ENCODE measurements at places on chromosomes 3 and 15.

DNA sequence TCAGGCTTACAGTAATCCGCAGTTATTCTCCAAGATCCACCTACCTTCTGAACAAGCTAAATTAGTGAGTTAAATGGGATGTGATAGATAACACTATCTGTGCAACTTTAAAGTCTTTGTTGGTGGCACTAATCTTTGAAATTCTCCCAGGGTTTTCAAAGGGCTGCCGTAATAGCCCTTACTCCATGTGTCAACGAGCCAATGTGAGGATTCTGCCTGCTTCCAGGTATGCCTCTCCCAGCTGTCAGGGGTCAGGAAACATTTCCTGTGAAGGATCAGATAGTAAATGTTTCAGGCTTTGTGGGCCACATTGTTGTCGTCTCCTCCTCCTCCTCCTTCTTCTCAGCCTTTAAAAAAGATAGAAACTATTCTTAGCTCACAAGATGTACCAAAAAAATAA lies 20.2 kb upstream of the SCN5A start:
- DNase-seq = no peak

GRCh38 chr3:53218131-53218530 lies 37.7 kb downstream of the TKT start:
- DNase-seq = no peak

GRCh38 chr3:161016417-161017313 lies 88.5 kb downstream of the B3GALNT1 start:
- DNase-seq = no peak

DNA sequence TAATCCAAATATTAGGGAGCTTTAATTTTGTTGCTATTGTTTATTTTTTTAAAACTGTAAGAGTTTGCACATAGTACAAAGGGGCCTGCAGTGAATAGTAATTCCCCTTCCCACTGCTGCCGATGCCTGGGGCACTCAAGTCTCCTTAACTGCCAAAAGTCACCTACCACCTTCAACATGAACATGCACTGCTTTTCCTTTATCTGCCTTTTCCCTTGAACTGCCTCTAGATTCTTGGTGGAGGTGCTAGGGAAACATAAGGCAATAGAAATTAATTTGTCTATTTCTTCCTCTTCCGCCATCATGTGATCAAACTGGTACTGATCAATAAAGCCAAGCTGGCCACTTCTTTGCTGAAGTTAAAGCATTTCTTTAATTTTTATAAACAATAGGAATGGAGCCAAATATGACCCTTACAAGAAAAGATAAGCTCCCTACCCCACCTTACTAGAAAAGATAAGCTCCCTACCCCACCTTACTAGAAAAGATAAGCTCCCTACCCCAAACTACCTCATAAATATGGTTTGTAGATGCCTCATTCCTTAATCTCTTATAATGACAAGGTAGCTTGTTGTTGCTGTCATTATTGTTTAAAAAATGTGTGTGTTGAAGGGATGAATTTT lies 17.4 kb upstream of the ACAP2 start:
- DNase-seq = no peak

GRCh38 chr3:16280671-16281070 lies 15.7 kb downstream of the OXNAD1 start:
- DNase-seq = no peak

DNA sequence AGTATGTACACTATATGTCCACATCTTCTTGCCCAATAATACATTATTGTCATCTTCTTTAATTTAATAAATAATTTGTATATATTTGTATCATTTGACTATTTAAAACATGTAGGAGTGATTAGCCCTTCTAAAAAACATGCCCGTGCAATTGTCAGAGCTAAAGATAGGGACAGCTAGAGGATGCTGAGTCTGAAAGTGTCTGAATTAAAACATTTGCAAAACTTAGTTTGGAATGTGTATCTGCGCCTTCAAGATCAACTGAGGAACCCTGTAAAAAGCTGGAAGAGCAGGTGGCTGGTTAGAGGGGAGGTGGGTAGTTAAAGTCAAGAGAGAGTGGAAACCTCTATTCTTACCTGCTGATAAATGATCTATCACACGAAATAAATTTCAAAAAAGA lies 4.7 kb downstream of the SLITRK3 start:
- DNase-seq = no peak

- no peak for DNase-seq
These were observed 656.8 kb upstream of the NECTIN3 start for GRCh38 chr3:110414855-110415254.

- no peak for DNase-seq
These were observed 459.5 kb downstream of the DIPK2A start for GRCh38 chr3:144431134-144431533.

DNA sequence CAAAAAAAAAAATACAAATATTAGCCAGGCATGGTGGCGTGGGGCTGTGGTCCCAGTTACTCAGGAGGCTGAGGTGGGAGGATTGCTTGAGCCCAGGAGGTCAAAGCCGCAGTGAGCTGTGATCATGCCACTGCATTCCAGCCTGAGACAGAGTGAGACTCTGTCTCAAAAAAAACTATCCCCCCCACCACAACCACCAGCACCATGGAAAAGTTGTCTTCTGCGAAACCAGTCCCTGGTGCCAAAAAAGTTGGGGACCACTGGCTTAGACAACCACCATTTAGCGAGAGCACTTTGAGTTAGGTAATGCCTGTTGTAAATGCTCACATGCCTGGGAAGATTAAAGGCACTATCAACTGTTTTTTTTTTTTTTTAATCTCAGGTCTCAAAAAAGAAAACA lies 15.4 kb downstream of the ARHGAP31 start:
- no peak for DNase-seq

DNA sequence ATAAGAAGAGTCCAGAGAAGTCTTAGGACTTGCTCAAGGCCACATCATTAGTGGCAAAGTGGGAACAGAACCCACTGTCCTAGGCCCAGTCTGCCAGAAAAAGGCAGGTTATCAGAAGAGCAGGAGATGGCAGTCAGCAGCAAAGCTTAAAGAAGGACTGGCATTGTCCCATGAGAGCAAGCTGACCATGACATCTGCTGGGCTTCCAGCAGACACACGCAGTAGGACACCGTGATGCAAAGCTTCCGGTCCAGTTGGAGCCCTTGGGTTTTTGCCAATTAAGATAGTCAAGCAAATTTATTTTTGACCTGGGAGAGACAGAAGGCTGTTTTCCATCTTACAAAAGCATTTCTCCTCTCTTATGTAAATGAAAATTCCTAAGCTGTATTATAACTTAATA lies 42.1 kb downstream of the ZBTB38 start:
- DNase-seq = no peak

- DNase-seq = no peak
These were observed 50.7 kb upstream of the IGF1R start for GRCh38 chr15:98597666-98598065.
